Esophagus muscularis mucosa (tissue), 4 donors: ENCODE measurements at places on chromosomes 12 and 14.

GRCh38 chr12:79690142-79690637 is 574 bp downstream of the PAWR start:
- no peak for DNase-seq

DNA sequence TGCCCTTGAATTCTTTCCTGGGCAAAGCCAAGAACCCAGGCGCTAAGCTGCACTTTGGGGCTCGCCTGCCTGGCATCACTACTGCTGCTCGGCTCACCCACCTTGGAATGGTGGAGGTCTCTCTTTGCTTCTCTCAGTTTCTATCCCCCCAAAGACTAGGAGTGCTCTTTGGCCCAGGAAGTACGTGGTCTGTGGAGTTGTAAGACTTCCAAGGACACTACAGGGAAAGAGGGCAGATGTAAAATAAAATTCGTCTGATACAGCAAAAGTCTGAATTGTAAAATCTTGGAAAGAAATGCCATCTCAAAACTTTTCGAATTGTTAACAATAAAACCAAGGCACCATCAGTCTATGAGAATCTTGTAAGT is 52.5 kb upstream of the MAP1LC3B2 start:
- DNase-seq = no peak

- DNase-seq = no peak
These were observed 16.7 kb downstream of the KMT2D start for GRCh38 chr12:49043856-49044258.

DNA sequence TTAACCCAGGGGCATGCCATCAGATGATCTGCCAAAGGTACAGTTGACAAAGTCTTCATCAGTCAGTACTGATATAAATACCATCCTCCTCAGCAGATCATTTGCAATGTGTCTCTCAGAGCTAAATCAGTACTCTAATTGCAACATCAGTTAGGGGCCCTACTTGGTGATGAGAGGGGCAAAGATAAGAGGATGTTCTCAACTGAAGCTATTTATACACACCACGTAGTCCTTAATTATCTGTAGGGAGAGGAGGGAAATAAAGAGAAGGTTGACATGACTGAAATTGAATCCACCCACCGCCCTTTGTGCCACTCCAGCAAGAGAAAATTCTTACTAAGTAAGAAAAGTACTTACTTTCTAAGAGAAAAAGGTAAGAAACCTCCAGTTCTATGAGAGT is 157.8 kb upstream of the NUDT4 start:
- DNase-seq = peak; percentile 42

DNA sequence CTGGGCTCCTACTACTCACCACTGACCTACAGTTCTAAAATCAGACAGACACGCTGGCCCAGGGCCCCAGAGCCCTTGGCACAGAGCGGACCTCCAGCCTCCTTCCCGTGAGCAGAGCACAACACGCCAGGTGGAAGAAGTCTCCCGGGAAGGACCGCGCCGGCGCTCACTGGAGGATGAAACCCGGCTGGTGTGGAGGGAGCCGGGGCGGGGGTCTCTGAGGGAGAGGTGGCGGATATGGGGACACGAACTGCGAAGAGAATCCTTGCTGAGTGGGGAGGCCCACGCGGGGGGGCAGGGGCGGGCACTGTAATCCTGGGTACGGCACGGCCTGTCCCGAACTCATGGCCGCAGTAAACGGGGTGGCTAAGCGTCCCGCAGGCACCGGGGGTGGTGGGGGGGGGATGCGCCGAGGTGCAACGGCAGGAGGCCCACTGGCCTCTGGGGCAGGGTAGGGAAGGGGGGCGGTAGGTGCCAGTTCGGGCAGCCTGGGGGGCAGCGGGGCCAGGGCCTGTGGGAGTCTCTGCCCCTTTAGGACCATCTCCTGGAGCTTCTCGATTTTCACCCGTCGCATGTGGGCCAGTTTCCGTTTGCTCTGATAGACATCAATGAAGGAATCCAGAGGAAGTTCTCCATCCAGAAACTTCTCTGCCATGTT is 28.8 kb downstream of the VPS37B start:
- DNase-seq = no peak

GRCh38 chr14:69710378-69710777 is 56.6 kb upstream of the SRSF5 start:
- DNase-seq = no peak

DNA sequence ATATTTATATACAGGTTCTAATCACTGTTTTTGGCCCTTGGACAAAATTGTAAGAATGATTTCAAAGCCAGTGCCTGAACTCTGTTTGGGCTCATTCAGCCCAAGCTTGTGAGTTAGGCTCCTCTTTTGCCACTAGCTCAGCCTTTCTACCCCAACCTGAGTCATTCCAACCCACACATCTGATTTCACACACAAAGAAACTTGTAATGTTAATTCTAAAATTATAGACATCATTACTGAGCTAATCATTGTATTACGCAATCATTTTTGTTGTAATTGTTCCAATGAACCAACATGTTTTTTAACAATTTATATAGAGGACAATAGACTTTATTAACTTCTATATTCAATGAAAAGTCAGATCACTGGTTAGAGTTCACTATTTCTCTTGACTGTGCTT is 441.1 kb downstream of the ETNK1 start:
- DNase-seq = no peak

DNA sequence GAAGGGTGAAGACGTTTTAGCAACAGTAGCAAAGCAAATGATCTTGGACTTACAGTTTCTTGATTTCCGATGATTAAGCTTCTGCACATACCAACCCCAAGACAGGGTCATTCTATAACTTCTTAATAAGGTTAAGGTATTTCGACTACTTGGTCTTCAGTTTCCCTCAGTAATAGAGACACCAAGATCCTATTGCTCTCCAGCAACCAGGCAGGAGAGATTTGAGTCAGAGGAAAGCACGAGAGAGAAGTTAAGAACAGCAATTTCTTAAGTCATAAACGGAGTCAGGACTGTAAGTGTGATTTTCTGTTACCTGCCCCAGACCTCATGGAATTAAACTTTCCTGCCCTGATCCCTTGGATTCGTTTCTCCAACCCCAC is 215.6 kb downstream of the TTC8 start:
- peak; percentile 10 for DNase-seq

GRCh38 chr12:112685321-112685720 is 106.2 kb upstream of the RPH3A start:
- DNase-seq = no peak

GRCh38 chr12:126492181-126492580 is 1426.9 kb downstream of the AACS start:
- no peak for DNase-seq

- DNase-seq = no peak
These were observed 31.6 kb downstream of the KLRD1 start for GRCh38 chr12:10339053-10339840.

GRCh38 chr12:49539406-49540228 is 787 bp downstream of the KCNH3 start:
- no peak for DNase-seq

- DNase-seq = no peak
These were observed 784.0 kb downstream of the TMTC2 start for GRCh38 chr12:83470749-83471148.

DNA sequence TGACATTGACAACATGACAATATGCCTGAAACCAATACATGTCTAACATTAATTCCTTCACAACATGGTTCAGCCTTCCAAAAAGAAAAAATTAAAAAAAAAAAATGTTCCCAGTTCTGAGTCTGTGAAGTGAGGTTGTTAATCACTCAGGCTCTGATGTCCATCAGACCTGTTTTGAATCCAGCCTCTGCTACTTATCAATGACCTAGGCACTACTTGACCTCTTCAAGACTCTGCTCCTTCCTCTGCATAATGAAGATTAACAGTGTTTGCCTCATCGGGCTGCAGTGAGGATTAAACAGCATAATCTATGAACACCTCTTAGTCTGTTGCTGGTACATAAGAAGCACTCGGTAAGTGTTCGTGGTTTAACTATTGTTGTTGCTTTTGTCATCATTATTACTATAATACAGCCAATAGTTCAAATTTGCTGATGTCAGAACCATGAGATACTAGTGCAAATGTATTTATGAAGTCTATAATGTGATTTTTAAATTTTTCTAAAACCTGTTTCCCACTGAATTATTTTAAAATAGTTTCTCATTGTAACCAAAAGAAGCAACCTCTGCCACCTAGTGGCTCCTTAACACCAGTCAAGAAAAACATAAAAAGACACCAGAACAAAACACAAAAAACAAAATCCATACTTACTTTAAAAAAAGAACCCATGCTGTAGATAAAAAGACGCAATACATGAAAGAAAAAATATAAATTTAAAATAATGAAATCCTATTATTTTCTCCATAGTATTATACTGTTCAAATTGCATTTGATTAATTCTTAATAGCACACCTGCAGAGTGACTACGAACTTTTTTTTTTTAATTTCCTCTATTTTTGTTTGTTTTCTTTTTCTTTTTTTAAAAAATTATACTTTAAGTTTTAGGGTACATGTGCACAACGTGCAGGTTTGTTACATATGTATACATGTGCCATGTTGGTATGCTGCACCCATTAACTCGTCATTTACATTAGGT is 20.3 kb upstream of the TMX1 start:
- DNase-seq = no peak

DNA sequence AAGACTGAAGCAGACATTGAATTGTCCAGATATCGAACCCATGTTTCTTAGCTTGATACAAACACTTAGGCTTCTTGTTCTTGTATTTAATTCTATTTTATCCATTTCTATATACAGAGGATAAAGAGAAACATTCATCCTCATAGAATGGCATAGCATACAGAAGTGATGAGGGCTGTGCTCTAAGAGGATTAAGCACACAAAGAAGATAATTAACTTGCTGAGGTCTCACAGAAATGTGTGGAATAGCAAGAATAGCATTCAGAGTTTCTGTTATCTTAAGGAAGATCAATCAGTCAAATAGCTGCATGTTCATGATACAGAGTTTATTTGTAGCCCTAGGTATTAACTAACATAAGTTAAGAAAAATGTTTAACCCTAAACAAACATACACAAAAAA is 27.3 kb upstream of the STRAP start:
- no peak for DNase-seq

- DNase-seq = no peak
These were observed 117.3 kb downstream of the NEDD1 start for GRCh38 chr12:97024393-97024792.

GRCh38 chr12:3727877-3728632 is 24.9 kb downstream of the CRACR2A start:
- DNase-seq = no peak
